CD8-positive, alpha-beta memory T cell (primary cell): ENCODE measurements at places on chromosomes 4 and X. TPM values are rescaled to one million over a fixed set of nuclear protein-coding genes. Genes with fewer than 3 reads are reported as not detected.
A peak's percentile ranks its signal among the peaks of the same experiment; 100 is the strongest.

GRCh38 chr4:73410916-73411730 is 7.0 kb downstream of the ALB start:
- H3K4me3 ChIP-seq: no peak overlapping the region
- no peaks in the 10 kb centered on the region for H3K27me3 ChIP-seq
- H3K4me1 ChIP-seq: no peaks in the 10 kb centered on the region
- no peak for DNase-seq
- no peak overlapping the region for H3K27ac ChIP-seq
- H3K36me3 ChIP-seq: no peaks in the 10 kb centered on the region

MAMLD1 gene
- total RNA-seq: 7.3 TPM

- H3K36me3 ChIP-seq: no peaks in the 10 kb centered on the region
- no peaks in the 10 kb centered on the region for H3K27me3 ChIP-seq
- no peak for DNase-seq
Measured at GRCh38 chr4:90769251-90769650, 642.1 kb downstream of the CCSER1 start.

DNA sequence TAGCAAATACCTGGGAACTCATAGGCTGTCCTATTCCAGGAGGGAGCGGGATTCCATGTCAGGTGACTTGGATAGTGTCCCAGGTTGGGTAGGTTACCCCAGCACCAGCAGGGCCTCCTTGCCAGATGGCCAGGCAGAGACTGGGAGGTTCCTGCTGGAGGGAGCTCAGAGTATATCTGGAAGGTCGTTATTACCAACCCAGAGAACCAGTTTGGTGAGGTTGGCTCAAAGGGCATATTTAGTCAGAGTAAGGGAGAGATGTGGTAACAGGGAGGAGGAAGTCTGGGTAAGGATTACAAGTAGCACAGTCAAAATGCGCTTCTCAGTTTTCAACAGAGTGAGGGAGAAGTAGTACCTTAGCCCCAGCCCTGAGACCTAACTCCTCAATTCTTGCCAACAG is 53.3 kb upstream of the LNX1 start:
- DNase-seq: no peak
- H3K27ac ChIP-seq: no peak overlapping the region
- no peaks in the 10 kb centered on the region for H3K36me3 ChIP-seq
- no peak overlapping the region for H3K4me3 ChIP-seq
- H3K27me3 ChIP-seq: no peaks in the 10 kb centered on the region

- H3K27me3 ChIP-seq: no peaks in the 10 kb centered on the region
- no peak for DNase-seq
- H3K4me3 ChIP-seq: no peak overlapping the region
- H3K36me3 ChIP-seq: no peaks in the 10 kb centered on the region
Measured at GRCh38 chrX:72245461-72246089, 6.7 kb upstream of the ERCC6L start.

DNA sequence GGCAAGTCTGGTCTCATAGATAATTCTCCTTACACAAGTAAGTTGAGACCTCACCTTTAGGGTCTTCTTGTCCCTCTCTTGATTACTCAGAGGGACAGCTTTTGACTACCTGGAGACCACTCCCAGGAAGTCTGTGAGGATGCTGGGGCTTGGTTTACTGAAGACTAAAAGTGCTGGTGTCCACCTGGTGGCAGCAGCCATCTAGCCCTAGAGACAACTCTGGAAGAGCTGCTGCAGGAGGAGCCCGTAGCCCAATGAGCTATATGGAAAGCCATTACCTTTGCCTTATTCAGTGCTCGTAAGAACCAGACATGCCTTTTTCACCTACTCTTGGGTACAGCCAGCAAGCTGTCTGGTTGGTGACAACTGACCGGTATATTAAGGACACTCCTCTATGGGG is 7.3 kb downstream of the FGFBP2 start:
- no peak overlapping the region for H3K4me3 ChIP-seq
- H3K27me3 ChIP-seq: no peaks in the 10 kb centered on the region
- no peaks in the 10 kb centered on the region for H3K36me3 ChIP-seq
- no peak for DNase-seq
- no peak overlapping the region for H3K27ac ChIP-seq
- no peaks in the 10 kb centered on the region for H3K4me1 ChIP-seq

DNA sequence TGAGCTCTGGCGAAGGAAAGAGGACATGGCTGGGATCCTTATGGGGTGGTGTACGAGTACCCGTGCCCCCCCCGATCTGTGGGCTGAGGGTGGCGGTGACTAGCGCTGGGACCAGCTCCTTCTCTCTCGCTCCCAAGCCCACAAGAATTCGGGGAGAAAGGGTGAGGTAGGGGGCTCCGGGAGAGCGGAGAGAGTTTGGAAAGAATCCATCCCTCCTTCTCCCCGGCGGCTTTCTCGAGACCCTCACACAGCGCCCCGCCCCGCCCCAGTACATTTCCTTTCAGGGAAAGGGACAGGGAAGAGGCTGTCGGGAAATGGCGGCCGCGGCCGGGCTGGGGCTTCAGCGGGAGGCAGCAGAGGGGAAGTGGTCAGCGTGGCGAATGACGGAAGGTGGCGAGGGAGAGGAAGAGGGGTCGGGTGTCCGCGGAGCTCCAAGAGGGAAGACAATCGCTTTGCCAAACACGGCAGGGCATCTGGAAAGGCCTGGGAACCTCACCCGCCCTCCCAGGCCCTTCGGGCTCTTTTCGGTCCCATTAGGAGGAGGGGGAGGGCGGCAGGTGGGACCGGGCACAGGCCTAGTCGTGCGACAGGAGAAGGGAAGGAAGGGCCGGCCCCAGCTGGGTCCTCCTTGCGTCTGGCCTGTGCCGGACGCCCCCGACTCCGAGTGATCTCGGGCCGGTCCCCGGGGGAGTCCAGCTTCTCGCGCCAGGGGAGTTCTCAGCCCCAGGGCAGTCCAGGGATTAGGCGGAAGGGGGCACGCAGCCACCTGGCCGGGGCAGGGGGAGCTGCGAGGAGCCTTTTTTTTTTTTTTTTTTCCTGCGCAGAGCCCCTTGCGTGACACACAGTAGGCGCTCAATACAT is 10.2 kb downstream of the HNRNPH2 start:
- no peaks in the 10 kb centered on the region for H3K36me3 ChIP-seq
- peak overlapping the region; percentile 54 for H3K4me3 ChIP-seq
- H3K27ac ChIP-seq: peak overlapping the region; percentile 47
- H3K27me3 ChIP-seq: no peaks in the 10 kb centered on the region
- peak; percentile 61 for DNase-seq
- peaks cover 9% of the 10 kb centered on the region for H3K4me1 ChIP-seq

DNA sequence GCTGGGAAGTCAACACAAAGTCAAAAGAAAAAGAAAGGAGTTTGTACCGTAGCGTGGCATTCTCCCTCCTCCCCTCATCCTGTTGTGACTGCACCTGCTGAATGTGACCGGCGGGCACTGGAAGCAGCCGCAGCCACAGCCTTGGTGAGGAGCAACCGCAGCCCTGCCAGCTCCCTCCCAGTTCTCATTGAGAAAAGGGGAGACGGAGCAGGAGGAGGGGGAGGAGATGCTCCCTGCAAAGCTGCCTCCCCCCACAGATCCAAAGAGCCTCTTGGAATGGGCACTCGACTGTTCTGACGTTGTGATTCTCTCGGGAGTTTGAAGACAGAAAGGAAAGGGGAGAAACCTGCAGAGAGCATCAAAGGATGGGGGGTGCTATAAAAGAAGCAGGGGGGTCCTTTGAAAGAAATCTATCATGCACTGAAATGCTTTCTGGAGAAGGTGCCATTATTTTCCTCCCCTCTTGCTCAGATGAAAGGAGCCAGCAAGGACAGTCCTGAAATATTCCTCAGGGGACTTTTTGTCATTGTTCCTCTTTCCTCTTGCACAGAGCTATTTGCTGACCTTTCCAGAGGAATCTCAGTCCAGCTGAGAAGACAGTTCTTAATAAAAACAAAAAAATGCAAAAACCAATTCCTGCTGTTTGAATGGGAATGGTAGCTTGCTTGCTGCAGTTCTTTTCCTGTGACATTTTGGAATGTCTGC is 429.7 kb downstream of the MAPK10 start:
- H3K27me3 ChIP-seq: no peaks in the 10 kb centered on the region
- no peak overlapping the region for H3K27ac ChIP-seq
- H3K36me3 ChIP-seq: no peaks in the 10 kb centered on the region
- no peaks in the 10 kb centered on the region for H3K4me1 ChIP-seq
- no peak for DNase-seq
- no peak overlapping the region for H3K4me3 ChIP-seq

- H3K4me1 ChIP-seq: peaks cover 26% of the 10 kb centered on the region
- H3K27ac ChIP-seq: no peak overlapping the region
- H3K27me3 ChIP-seq: no peaks in the 10 kb centered on the region
- no peaks in the 10 kb centered on the region for H3K36me3 ChIP-seq
- no peak overlapping the region for H3K4me3 ChIP-seq
Measured at GRCh38 chrX:41720125-41720779, 3.7 kb upstream of the GPR82 start.

- no peaks in the 10 kb centered on the region for H3K4me1 ChIP-seq
- no peak for DNase-seq
- no peaks in the 10 kb centered on the region for H3K27me3 ChIP-seq
- no peaks in the 10 kb centered on the region for H3K36me3 ChIP-seq
Measured at GRCh38 chr4:139229534-139230039, 50.4 kb downstream of the MGARP start.

PSAPL1 gene
- total RNA-seq: not detected

ASIC5 gene
- not detected for total RNA-seq

GAGE2A gene
- not detected for total RNA-seq

NRK gene
- not detected for total RNA-seq

- DNase-seq: no peak
- no peak overlapping the region for H3K4me3 ChIP-seq
- H3K27me3 ChIP-seq: no peaks in the 10 kb centered on the region
- no peaks in the 10 kb centered on the region for H3K4me1 ChIP-seq
- no peak overlapping the region for H3K27ac ChIP-seq
Measured at GRCh38 chr4:180152831-180153230, 2090.4 kb upstream of the TENM3 start.

PDLIM5 gene
- 27.4 TPM for total RNA-seq

DNA sequence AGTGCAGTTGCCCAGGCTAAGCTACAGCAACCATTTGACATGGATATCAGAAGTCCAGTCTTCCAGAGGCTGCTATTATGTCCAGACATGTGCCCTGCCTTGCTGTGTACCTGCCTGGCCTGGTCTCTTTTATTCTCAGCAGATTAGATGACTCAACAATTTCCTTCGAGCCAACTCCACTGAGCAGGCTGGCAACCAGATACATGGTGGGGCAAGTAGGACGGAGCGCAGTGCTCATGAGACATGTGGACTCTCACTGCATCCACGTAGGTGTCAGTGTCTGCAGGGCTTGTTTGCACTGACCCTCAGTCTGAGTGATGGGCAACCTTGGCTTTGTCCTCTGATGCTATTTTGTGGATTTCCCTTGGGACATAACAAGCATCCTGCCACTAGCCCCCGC is 7.2 kb upstream of the MAGEA11 start:
- no peak overlapping the region for H3K4me3 ChIP-seq
- no peaks in the 10 kb centered on the region for H3K4me1 ChIP-seq
- DNase-seq: no peak
- H3K27ac ChIP-seq: no peak overlapping the region
- H3K36me3 ChIP-seq: no peaks in the 10 kb centered on the region
- no peaks in the 10 kb centered on the region for H3K27me3 ChIP-seq
